ENCODE measurements at places on chromosomes 1 and 21. TPM values are rescaled to one million over a fixed set of nuclear protein-coding genes. Genes with fewer than 3 reads are reported as not detected.

- DNase-seq, result no peak
Measured at GRCh38 chr1:64543831-64544230, 73.9 kb downstream of the CACHD1 start.

DNA sequence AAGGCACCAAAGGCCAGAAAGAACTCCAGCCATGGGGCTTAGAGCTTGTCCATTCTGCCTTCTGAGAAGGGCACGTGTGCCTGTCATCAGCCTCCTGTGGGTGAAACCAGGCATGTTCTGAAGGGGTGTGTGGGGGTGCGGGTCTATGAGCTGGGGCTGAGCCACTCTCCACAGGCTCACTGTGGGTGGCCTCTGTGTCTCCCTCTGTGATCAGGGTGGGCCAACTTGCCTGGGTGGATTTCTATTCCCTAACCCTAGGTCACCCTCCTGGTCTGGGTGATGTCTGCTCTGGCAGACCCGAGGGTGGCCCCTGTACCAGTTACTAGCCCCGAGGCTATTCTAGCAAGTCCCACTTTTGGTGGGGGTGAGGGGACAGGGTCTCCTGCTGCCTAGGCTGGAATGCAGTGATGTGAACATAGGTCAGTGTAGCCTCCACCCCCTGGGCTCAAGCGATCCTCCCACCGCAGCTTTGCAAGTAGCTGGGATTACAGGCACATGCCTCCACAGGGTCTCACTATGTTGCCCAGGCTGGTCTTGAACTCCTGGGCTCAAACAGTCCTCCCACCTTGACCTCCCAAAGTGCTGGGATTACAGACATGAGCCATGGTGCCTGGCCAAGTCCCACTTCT, 94.4 kb downstream of the TRIM11 start:
- DNase-seq, result no peak

- DNase-seq, result no peak
Measured at GRCh38 chr1:65247419-65248359, 61.7 kb upstream of the DNAJC6 start.

GRCh38 chr1:201309416-201309815, 26.1 kb downstream of the PKP1 start:
- no peak for DNase-seq

Gene ERVH48-1
- total RNA-seq, result not detected

GRCh38 chr21:39712976-39713375, 32.0 kb upstream of the IGSF5 start:
- DNase-seq, result no peak

Gene RFX5
- total RNA-seq, result 81.5 TPM

DNA sequence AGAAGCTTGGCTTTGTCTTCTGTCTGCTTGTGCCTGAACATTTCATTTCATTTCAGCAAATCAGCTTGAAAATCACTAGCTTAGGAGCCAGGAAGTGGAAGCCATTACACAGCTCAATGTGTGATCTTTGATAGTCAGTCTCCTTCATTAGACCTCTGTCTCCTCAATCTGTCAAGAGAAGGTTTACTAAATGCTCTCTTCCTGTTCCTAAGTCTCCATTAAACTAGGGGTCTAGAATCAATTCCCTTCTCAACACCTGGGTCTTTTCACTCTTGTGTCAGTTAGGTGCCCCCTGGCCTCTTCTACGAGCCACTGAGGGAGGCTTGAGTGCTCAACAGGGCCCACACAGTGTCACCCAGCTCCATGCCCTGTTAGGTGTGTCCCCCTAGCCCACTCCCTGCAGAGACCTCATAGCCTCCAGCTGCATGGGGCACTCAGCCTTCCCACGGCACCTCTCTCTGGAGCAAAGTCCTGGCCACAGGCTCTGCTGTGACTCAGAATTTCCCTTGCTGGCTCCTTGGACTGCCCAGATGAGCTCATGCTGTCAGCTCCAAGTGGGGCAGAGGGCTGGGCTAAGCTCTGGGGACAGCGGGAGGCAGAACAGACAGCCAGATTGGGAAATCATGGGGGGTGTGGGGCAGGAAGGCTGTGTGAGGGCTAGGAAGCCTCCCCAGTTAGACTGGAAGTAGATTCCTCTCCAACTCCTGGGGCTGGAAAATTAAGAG, 115.7 kb upstream of the IPO9 start:
- no peak for DNase-seq

- DNase-seq, result no peak
Measured at GRCh38 chr1:189970331-189971230, 507.1 kb downstream of the BRINP3 start.

Gene USF1
- total RNA-seq, result 85.4 TPM

DNA sequence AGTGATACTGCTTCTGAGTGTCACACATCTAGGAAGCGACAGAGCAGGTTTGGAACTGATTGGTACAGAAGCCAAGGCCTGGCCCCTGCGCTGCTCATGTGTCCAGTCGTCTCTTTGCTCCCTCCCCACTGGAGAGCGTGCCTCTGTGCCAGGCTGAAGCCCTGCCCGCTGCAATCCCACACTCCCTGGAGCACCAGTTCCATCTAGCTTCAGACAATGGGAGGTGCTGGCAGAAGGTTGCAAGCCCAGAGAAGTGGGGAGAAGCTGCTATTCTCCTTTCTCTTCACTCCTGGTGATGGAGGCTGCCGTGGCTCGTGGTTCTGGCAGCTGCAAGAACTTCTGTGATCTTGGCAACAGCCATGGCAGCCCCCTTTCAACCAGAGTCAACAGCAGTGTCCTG, 250.9 kb downstream of the MATN1 start:
- DNase-seq, result no peak

DNA sequence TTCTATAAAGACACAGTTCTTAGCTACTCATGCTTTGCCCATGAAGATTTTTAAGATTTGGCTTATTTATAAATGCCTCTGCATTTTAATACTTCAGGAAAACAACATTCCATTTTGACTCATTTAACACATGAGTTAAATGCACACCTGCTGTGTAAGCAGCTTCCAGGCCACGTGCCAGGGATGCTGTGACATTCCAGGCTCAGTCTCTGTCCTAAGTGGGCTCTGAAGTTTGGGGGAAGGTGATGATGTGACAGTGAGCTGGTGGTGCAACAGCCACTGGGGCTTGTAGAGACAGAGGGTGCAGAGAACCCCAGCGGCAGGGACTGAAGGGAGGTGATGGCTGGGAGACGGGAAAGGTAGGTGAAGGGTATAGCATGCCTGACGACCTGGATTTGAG, 40.7 kb downstream of the HHAT start:
- DNase-seq, result no peak

Gene MYBPHL
- total RNA-seq, result not detected

Gene SLC1A7
- total RNA-seq, result not detected

DNA sequence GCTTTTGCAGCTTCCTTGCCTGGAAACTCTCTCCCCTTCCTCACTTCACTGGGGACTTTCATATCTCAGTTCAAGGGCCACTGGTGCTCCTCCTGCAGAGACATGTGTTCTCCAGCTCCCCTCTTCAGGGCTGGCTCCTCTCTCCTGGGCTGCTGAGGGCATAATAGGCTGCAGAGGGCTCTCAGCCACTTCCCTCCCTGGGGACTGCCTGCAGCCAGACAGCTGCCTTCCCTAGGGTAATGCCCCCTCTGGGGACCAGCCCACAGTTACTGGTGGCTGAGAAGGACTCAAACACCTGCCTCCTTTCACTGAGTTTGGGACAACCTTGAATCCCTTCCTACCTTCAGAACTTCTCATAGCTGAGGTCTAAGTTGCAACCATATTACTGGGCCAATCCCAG, 104.8 kb upstream of the POU3F1 start:
- no peak for DNase-seq

DNA sequence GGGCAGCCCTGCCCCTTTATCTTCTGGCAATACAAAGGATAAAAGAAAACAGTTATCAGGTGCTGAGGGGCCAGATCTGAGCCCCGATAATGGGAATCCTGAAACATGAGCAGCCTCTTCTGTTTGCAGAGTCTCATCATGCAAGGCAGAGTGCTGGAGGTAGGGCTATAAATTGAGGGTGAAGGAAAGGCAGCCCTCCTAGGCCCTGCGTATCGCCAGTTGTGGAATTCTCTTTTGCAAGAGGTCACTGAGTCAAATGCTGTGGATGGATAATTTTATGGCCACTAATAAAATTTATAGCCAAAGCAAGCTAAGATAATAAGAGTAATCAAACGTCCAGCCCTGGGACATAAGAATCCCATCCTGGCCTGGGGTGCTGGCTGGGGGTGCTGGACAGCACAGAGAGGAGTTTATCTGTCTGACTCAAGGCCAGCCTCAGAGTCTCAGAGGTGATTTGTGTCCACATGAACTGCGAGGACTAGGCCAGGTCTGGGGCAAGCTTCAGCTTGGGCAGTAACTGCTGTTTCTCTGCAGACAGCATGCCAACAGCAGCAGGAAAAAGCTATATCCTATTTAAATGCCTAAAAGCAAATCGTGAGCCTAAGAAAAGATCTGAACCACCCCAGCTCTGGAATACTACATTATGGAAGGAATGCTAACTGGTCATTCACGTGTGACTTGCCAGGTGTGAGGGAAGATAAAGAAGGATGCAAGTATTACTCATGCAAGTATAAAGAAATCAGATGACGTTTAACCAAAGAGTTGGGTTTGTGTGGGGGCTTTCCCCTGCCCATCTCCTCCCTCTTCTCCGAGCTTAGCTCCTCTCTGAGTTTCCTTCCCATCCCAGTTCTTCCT, 254.8 kb downstream of the KIF26B start:
- DNase-seq, result no peak

Gene RNU1-2
- total RNA-seq, result 3,182 TPM

GRCh38 chr1:91174734-91175133, 152.9 kb upstream of the ZNF644 start:
- no peak for DNase-seq

DNA sequence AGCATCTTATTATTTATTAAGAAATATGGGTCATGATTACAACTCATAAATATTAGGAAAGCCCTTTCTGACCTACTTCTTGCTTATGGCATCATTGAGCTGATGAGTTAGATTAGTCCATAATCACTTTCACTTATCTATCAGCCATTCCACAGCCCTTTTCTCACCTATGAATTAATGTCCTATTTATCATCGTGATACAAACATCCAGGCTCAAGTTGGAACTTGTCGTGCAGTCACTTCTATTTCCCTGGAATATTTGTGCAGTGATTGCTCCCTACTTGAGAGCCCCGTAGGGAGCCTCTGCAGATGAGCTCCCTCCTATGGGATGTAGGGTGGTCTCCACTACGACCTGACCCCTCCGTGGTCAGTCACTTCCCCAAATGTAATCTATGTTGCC, 8.1 kb upstream of the F3 start:
- DNase-seq, result no peak

DNA sequence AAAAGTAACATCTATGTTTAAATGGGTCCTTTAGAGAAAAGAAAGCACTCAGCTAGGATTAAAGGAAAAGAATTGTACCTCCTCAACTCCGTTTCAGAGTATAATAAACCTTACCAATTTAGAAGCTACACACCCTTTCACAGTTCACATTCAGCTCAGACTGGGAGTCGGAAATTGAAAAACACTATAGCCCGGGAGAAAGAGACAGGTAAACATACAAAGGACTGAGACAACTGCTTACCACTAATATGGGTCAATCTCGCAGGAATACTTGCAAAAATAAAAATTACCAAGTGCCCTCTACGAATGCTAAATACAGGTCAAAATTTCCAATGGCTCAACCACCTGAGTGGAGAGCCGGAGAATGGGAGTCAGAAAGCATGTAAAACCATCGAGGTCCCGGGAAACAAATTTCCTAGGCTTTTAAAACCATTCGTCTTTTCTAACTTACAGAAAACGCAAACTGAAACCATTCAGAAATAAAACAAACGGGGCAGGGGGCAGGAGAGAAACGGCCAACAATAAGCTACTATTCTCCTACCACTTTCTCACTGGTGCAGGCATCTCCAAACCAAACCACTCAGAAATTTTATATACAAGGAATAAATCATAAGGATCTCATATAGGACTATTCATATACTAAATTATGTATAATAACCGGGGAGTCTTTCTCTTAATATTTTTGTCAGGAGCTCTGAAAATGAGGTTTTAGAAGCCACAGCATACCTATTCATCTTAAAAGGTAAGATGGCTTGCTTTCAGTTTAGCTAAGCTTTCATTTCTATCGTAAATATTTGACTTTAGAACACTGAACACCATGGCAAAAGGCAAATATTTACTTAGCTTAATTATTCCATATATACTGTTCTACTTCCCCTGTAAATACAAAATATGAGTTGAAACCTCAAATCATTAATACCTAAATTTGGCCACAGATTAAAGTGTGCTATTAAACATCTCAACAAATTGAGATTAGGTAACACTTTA, 136.5 kb downstream of the RERE start:
- DNase-seq, result no peak

DNA sequence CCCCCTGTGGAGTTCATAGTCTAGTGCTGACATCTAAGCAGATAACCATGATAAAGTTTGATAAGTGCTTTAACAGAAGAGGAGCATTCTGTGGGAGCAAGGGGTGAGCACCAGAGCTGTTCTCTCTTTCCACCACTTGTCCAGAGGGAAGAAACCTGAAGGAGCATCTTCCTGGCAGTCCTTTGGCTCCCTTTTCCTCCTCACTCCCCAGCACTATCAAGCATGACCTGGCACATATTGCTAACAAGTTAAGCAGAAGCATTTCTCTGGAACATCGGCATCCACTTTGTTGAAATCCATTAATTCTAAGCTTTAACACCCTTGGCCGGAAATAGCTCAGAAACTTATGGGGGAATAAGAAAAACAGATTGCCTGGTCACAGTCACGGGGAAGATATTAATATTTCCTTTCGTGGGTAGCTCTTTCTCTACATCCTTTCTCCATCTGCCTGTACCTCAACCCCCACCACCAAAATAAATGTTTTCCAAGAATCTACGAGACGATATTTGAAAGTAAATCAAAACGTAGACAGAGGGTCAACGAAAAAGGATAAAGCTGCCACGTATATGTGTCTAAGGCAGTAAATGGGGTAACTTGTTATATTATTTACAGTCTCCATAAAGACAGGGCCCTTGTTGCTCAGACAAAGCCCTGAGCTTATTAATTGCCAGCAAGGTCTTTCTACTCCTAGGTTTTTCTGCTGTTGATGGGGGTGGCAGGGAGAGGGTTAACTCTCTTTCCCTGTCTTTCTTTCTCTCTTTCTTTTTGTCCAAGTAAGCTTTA, 351.4 kb downstream of the NUF2 start:
- DNase-seq, result no peak

- DNase-seq, result no peak
Measured at GRCh38 chr1:154765970-154766369, 104.1 kb downstream of the KCNN3 start.

DNA sequence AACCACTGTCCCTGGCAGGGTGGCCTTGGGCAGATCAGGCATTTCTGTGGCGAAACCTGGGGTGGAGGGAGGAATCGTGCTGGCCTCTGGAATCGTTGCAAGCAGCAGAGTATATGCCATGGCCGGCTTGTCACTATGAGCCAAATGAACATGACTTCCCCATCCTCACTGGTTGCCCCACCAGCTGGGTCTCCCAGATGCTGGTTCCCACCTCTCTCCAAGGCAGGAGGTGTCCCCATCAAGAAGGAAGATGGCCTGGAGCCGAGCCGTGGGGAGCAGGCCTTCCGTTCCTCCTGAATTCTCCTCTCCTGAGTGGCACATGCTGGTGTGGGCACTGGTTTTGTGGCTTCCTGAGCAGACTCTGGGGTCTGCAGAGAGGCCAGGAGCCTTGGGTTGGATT, 60.2 kb upstream of the ACTRT2 start:
- no peak for DNase-seq

Data from T-helper 17 cell (primary cell).